Suppressor macrophage treated with lipopolysaccharide for 4 hours (primary cell): ENCODE measurements at places on chromosomes 4 and X.
A peak's percentile ranks its signal among the peaks of the same experiment; 100 is the strongest.

DNA sequence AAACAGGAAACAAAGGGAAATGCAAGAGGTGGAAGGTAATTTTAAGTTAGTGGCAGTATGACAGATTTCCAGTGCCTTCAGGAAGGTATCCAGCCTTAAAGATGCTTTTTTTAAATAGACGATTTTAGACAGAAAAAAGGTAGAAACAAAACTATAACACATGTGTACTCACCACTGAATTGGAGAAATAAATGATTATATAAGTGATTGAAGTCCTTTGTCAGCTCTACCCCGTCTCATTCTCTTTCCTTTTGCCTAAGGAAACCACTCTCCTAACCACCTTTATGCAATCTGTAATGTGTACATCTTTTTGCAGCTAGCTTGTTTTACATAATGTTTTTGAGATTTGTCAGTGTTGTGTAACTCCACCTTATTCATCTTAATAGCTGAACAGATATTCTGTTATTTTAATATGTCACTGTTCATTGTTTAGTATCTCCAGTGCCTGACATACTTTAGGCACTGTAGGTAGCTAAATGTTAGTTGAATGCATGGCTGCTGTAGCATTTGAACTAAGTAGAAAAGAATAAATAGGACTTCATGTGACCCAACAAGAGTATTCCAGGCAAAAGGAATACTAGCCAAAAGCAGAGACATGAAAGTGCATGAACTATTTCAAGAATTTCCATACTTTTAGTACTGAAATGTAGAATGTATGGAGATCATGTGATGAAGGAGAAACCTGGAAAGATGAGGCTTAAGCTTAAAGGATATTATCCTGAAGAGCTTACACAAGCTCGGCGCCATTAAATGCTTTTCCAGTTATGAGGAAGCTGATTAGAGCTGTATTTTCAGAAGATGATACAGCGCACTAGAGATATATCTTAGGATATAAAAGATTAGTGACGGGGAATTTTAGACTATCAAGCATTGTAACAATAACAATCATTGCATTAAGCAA, 865 bp downstream of the FAM200B start:
- peak; percentile 32 for DNase-seq

DNA sequence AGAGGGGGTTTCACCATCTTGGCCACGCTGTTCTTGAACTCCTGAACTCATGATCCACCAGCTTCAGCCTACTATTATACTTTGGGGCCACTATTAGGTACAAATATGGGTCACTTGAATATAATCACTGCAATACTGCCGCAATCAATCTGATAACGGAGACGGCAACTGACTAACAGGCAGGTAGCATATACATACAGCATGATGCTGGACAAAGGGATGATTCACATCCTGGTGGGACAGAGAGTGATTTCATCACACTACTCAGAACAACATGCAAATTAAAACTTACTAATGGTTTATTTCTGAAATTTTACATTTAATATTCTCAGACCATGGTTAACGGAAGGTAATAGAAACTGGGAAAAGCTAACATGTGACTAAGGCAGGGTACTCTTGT, 10.9 kb downstream of the LRBA start:
- DNase-seq: no peak

DNA sequence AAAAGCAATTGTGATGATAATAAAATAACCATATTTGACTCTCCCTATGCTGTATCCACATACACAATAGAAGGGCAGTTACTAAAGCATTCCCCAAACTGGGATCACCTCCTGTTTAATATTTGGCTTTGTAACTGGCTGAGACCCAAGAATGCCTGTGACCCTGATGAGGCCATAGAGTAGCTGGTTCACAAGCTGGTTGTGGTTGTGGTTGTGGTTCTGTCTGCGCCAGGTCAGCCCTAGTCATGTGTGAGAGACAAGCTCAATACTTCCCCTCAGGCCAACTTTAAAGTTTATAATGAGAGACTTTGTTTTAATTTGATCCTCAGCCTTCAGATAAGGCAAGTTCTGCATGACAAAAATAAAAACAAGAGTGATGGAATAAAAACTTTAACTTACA, 209.9 kb downstream of the PARM1 start:
- no peak for DNase-seq

DNA sequence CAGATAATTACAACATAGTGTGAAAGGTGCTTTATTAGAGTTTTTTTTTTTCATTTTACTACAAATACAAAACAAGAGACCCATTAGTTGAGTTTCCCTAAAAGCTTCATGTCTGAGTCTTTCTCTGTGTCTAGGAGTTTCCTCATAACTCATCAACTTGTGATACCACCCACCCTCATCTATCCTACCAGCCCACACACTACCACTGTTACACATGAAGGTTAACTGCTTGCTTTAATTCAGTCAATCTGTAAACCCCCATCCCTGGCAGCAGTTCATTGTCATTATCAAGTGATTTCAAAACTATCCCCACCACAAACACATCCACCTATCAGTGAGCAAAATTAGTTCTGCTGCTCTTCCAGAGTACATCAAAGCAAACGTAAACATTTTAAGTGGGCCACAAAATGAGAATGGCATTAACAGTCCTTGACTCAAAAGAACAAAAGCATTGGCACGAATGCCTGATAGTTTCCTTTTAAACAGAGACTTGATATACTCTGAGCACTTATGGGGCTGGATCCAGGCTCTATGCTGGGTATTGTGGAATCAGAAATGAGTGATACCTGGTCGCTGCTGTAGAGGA, 331.6 kb upstream of the FAM241A start:
- peak; percentile 2 for DNase-seq

DNA sequence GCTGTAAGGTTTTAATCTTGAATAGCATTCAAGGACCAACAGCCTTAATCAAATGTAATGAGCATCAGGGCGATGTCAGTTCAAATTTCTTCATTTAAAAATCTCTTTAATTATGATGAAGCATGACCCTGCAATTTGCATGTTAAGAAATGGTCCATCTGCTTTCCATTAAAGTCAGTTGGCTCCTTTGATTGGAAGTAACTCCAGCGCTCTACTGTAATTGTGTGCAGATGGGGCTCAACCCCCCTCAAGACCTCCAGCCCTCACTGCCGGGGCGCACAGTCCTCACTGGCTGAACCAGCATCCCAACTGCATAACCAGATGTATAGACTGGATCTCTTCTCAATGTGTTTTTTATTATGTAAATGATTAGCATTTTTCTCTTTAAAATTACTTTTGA, 126.9 kb downstream of the VCX3B start:
- DNase-seq: no peak
